GM23248 (cell line): ENCODE measurements at places on chromosomes 6 and 20. TPM values are rescaled to one million over a fixed set of nuclear protein-coding genes. Genes with fewer than 3 reads are reported as not detected.

GRCh38 chr6:157710604-157711003 is 112.4 kb upstream of the SNX9 start:
- H3K4me3 ChIP-seq, result no peak overlapping the region
- no peak overlapping the region for H3K27ac ChIP-seq
- peak; percentile 31 for DNase-seq
- H3K36me3 ChIP-seq, result no peaks in the 10 kb centered on the region

DNA sequence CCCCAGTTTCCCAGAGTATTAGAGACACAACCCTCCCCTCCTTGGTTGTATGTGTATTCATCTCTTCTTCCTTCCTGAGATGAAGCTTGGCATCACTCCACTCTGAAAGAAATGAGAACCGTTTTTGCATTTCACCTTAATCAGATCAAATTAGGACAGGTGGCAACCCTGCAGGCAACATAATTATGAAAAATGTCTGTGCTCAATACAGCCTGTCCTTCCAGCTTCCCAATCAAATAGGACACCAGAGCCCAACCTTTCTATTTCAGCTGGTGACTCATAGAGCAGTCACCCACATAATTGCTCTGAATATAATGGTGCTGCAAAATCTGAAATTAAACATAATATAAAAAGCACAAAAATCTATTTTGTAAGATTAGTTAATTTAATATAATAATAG is 310.2 kb upstream of the AGPAT4 start:
- H3K27me3 ChIP-seq, result no peaks in the 10 kb centered on the region
- H3K36me3 ChIP-seq, result no peaks in the 10 kb centered on the region
- no peak overlapping the region for H3K27ac ChIP-seq
- DNase-seq, result peak; percentile 48
- no peak overlapping the region for H3K4me3 ChIP-seq

DNA sequence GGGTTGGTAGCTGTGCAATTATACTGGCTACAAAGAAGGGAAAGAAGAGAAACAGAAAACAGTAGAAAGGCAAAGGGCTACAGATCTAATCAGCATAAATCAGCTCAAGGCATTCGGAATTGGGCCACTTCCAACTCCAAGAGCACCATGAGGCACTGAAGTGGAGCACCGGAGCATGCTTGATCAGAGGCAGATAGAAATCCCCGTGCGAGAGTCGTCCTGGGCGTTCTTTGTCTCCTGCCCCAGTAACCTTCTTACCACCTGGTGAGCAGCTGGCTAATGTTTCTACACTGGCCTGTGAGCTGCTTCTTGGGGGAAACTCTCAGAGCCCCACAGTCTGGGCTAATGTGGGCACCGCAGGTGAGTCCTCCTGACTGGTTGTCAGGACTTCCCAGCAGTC is 16.7 kb downstream of the NEDD9 start:
- DNase-seq, result no peak
- no peaks in the 10 kb centered on the region for H3K36me3 ChIP-seq
- peaks cover 20% of the 10 kb centered on the region for H3K4me1 ChIP-seq
- H3K4me3 ChIP-seq, result no peak overlapping the region

- peaks cover 5% of the 10 kb centered on the region; the same call in 1 of the 2 replicates for H3K4me1 ChIP-seq
- no peak overlapping the region for H3K4me3 ChIP-seq
Measured at GRCh38 chr20:57957411-57958049, 247.7 kb upstream of the PMEPA1 start.

TCP11 gene
- total RNA-seq, result not detected in 2 replicates

DNA sequence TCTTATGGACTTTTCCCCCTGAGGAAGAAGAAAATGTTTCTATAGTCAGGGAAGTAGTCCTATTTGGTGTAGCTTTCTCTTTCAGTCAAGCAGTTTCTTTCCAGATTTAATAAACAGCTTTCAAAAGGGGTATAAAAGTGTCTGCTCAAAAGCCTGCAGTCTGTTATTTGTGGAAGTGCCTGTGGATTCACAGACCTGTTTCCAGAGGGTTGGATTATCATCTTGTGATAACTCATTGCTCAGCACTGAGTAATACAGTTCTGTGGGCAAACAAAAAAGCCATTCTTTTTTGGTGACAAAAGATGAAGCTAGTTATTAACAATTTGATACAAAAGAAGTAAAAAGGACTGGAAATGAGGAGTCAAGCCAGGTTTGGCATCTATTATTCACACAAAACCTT is 358.2 kb upstream of the ID4 start:
- peak overlapping the region; percentile 33 for H3K4me3 ChIP-seq
- DNase-seq, result peak; percentile 78
- H3K27me3 ChIP-seq, result no peaks in the 10 kb centered on the region
- no peaks in the 10 kb centered on the region for H3K36me3 ChIP-seq
- H3K27ac ChIP-seq, result peak overlapping the region; percentile 16; the same call in 1 of the 2 replicates

DNA sequence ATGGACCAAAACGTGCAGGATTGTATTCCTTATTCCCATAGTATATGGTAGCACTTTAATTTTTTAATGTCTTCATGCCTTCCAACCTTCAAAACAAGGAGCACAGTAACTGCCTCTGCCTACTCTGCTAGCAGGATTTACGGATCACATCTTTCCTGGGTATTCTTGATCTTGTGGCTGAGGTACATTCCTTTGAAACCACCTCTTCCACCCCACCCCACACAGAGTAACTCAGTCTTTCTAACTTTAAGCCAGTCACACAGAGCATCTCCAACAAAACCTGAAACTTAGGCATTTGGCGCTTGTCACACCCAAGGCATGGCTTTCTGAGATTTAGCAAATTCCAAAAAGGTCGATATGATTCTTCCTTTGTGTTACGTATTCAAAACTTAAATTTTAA is 2.3 kb upstream of the ID4 start:
- no peak overlapping the region for H3K27ac ChIP-seq
- no peaks in the 10 kb centered on the region for H3K27me3 ChIP-seq
- no peaks in the 10 kb centered on the region for H3K36me3 ChIP-seq
- H3K4me1 ChIP-seq, result peaks cover 1% of the 10 kb centered on the region
- H3K4me3 ChIP-seq, result no peak overlapping the region
